EH (cell line): ENCODE measurements at places on chromosomes 7 and 10.

- DNase-seq = no peak
Observed at GRCh38 chr10:56449770-56450169, 88.7 kb upstream of the ZWINT start.

DNA sequence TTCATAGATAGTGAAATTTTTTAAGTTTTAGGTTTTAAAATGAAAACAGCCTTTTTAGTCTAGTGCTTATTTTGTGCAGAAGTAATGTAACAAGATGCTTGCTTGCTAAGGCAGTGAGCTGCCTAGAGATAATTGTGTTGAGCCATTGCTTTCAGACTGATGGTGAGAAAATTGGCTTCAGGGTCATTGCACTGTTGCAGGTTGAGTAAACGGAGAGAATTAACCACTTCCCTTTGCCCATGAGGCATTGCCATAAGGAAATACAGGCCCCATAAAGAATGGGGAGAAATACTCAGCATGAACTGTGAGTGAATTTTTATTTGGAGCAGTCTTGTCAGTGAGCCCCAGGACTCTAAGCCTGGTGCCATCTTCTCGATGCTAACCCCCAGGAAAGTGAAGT, 140.5 kb downstream of the LRRC4 start:
- no peak for DNase-seq

DNA sequence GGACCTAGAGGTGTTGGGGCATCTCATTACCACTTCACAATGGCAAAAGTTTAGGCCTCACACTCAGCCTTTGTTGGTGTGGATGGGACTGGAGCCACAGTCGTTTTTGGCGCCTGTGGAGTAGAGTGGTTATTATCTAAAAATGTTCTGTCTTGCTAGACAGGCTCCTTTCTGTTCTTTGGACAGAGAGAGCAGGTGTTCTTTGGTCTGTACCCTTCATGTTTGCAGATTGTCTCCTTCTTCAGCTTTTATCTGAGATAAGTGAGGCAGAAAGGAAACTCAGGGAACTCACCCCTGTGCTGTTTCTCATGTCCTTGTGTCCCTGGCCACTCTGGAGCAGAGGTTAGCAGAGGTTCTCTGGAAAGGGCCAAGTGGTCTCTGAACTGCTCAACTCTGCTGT, 103.7 kb downstream of the CCNY start:
- no peak for DNase-seq

- no peak for DNase-seq
Observed at GRCh38 chr7:82375713-82376112, 67.9 kb downstream of the CACNA2D1 start.

DNA sequence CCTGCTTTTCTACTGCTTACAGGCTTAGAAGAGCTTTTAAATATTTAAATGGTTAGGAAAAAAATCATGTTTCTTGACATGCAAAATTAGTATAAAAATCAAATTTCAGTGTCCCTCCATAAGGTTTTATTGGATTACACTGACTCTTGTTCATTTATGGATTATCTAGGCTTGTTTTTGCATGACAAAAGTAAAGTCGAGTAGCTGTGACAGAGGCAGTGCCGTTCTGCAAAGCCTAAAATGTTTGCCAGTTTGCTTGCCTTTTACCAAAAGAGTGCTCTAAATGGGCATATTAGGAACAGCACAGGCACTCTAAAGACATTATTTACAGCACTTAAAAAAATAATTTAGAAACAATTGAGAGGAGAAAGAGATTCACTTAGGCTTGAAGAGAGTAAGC, 139.6 kb downstream of the TSPAN12 start:
- DNase-seq = no peak

DNA sequence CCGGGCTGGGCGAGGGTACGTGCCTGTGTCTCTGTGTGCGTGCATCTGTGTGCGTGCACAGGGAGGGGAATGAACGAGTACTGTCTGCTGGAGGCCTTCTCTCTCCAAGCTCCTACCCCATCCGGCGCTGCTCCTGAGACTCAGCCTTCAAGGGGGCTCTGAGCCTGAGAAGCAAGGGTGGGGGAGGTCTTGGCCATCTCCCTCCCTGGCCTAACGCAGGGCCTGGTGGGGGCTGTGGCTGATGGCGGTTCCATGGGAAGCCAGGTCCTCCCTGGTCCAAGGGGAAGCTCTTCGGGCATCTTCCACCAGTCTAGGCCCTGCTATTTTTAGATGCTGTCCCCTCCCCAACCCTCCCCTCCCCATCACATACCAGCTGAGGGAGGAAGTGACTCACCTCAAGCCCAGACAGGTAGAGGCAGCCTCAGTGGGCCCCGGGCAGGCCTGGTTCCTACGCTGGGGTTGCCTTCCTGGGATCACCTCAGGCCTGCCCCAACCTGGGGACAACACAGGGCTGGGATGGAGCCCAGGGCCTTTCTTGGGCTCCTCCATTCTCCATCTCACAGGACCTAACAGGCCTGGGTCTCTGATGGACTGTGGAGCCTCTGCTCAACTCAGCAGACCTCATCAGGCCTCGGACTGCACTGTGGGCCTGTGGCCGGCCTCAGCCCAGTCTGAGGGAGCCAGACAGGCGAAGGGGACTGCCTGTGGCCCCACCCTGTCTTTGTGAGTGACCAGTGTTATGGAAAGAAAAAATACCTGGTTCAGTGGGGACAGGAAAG, 32.2 kb downstream of the DNAJB12 start:
- no peak for DNase-seq

DNA sequence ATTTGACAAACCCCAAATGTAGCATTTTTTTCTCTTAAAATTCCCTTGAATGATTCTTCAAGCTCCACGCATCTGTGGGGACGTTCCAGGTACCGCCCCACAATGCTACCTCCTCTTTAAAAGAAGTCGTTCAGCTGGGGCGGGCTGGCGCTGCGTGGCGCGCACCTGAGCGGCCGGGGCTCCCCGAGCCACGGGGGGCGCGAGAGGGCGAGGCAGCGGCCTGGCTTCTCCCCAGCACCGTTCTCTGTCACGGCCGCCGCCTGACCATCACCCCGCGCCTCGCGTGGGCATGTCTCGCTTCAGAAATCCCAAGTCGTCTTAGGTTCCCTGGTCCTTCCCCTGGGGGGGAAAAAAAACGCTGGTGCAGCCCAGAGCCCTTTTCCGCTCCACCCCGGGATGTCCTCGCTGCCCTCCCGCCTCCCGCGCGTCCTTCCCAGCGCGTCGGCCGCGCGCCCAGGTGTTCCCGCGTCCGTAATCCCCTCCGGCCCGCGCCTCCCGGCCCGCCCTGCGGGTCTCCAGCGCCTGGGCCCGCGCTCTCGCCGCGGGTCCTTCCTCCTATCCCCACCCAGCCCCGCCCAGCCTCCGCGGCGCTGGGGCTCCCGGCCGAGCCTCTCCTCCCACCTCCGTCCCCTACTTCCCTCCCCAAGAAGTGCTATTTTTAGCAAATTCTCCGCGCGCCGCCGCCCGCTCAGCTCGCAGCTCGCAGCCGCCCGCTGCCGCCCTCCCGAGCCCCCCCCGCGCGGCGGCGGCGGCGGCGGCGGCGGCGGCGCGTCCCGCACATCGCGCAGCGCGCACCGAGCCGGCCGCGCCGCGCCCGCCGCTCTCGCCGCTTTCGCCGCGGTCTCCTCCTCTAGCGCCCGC, 58.7 kb upstream of the PRPS1L1 start:
- DNase-seq = peak; percentile 27

GRCh38 chr7:88835147-88835728, 39.7 kb upstream of the TEX47 start:
- peak; percentile 4 for DNase-seq

DNA sequence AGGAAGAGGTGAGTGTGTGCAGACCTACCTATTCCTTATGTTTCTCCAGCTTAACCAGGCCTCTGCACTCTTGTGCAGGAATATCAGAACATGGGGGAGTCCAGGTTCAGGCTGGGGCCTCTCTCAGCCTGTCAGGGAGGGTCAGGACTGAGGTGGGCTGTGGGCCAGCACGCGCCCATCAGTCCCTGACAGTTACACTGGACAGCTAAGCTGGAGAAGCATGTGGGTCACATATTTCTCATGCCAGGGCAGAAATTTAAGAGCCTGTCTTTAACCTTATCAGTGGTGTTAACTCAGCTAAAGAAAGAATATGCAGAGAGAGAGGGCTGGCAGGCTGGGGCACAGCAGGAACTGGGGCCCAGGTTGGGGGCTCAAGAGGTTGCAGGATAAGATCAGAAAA, 8.7 kb upstream of the POLD2 start:
- peak; percentile 48 for DNase-seq

GRCh38 chr10:24556126-24556749, 167.4 kb downstream of the ARHGAP21 start:
- DNase-seq = no peak

DNA sequence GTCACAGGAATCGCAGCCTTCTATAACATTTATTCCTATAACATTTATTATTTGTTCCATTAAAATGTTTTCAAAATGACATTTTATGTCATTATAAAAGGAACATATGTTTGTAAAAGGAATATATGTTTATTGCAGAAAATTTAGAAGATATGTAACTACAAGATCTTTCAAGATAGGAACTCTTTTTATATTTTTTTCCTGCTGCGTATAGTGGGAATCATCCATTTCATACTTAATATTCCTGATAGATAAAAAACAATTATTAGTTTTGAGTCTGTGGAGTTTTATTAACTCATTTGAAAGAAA, 55.6 kb downstream of the CCNY start:
- no peak for DNase-seq

- no peak for DNase-seq
Observed at GRCh38 chr7:158849768-158850544, 6.4 kb upstream of the DYNC2I1 start.

DNA sequence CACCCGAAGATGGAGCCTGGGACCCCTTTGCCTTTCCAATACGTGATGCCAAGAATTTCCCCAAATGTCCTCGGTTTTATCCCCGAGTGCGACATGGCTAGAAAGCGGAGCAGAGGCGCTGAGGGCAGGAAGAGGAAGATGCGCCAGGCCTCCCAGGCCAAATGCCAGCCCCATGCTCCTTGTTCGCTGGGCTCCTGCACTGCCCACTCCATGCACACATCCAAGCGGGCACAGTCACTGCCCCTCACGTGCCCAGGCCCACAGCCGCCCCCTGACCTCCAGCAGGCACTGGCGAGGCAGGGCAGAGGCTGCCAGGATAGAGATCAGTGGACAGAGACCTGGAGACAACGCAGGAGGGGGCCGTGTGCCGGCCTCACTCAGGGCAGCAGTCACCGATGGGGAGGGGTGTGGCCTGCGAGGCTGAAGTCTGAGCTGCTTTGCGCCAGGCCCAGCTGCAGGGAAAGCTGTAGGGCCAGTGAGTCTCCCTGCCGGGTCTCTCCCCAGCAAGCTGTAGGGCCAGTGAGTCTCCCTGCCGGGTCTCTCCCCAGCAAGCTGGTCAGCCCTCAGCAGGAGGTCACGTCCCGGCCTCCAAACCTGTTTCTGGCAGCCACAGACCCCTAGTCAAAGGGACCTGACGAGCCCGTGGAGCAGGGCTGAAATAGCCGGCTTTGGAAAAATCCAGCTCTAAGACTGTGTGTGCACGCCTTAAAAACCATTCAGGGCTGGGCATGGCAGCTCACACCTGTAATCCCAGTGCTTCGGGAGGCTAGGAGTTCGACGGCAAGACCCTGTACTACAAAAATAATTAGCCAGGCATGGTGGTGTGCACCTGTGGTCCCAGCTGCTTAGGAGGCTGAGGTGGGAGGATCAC, 100.6 kb upstream of the DIP2C start:
- DNase-seq = no peak

GRCh38 chr10:80491251-80492102, 37.4 kb downstream of the TSPAN14 start:
- DNase-seq = no peak

DNA sequence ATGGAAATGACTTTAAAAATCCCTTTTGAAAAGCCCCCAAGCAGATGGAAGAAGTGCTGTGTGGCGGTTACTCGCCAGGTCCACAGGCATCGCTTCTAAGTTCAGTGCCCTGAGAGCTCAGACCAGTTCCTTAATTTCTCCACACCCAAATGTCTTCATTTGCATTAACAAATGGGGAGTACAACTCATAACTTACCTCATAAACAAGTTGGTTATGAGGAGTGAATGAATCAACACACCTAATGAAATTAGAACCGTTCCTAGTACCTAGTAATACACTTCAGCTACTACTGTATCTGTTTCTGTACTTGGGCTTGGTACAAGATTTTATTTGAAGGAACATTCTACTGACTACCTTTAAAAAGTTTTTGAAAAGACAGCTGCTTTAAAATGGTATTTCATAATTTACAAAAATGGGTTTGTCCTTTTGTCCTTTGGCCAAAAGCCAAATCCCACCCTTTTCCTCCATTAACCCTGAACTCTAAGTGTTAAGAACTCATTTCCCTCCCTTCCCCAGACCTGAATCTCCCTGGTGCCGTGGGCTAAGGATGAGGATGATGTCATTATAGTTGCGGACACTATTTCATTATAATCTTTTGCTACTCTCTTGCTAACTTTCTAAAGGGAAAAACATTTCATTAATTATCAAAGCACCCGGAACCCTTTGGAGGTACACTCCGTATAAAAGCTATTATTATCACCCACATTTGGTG, 221.5 kb upstream of the CELF2 start:
- peak; percentile 39 for DNase-seq

DNA sequence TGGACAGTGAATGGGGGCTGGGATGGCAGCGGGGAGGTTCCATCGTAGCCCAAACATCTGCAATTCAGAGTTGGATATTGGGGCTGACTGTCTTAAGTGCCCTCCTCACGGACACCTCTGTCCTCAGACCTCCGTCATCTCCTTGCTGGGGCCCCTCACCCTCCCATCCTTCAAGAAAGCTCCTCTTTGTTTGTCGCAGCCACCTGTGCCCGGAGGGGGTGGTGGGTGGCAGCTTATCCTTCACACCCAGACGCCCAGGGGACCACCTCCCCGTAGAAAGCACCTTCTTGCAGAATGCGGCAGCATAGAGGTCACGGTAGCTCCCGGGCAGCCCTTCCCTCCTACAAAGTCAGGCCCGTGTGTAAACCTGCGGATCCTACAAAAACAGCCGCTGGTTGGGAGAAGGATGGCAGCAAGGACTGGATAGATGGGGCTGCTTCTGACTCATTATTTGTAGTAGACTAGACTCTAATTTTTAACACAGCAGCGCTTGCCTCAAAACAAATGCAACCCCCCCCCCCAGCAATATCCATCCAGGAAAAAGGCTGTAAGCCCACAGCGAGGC, 1.3 kb upstream of the PTPRN2 start:
- no peak for DNase-seq

GRCh38 chr10:125076121-125076825, 84.1 kb downstream of the CTBP2 start:
- DNase-seq = no peak

- DNase-seq = peak; percentile 80
Observed at GRCh38 chr10:3850999-3851937, 66.3 kb upstream of the KLF6 start.
